HT1080 (cell line): ENCODE measurements at places on chromosomes 1 and 21. TPM values are rescaled to one million over a fixed set of nuclear protein-coding genes. Genes with fewer than 3 reads are reported as not detected.
A peak's percentile ranks its signal among the peaks of the same experiment; 100 is the strongest.

DNA sequence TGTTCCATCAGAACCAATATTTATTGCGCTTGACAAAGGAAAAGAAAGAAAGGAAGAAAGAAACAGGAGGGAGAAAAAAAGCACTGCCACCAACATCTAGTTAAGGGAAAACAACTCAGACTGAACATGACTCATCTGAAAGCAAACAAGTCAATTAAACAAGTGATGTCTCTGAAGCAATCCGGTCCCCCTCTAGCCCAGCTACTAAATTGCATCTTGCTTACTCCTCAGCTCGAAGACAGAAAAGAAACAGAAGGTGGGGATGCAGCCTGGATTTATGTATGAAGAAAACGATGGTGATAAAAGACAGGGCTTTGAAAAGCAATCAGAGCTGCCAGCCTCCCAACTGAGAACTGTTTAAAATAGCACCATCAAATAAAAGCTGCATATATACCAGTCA lies 188.2 kb downstream of the OMA1 start:
- peak; percentile 21 for DNase-seq

GRCh38 chr1:115219927-115220326 lies 118.1 kb downstream of the NGF start:
- no peak for DNase-seq

The OR2AK2 gene
- total RNA-seq = not detected in 2 replicates

The FAM72B gene
- 13.8 and 16.0 TPM in 2 replicates for total RNA-seq

The IVL gene
- total RNA-seq = 0.26 and 0.33 TPM in 2 replicates
